Fibroblast of villous mesenchyme (primary cell): ENCODE measurements at places on chromosomes 7 and 10.

DNA sequence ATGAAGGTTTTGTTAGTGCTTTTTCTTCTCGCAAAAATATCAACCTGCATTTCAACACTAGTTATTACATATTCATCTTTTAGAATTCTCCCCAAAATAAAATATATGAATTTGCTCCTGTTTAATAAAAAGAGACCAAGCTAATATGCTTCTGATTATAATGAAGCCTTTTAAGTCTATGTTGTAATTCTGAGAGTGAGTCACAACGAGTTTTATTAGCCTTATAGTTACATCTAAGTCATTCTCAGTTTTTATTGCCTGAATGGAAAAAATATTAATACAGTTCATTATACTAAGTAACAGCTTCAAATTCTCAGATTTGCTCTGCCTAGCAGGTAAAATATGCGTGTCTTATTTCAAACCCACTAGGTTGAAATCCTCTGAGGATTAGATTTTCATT is 152.4 kb upstream of the CELF2 start:
- peak; percentile 68 for DNase-seq

DNA sequence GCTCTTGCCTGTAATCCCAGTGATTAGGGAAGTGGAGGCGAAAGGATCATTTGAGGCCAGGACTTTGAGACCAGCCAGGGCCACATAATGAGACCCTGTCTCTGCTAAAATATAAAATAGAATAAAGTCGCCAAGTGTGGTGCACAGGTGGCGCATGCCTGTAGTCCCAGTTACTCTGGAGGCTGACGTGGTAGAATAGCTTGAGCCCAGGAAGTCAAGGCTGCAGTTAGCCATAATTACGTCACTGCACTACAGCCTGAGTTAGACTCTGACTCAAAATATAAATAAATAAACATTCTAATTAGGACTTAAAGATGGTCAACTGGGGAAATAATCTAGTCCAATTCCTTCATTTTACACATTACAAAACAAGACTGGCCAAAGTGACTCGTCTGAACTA is 768 bp downstream of the CHCHD2 start:
- DNase-seq: peak; percentile 87

GRCh38 chr10:81109200-81109752 is 571.6 kb downstream of the SH2D4B start:
- no peak for DNase-seq

- no peak for DNase-seq
These were observed 363.6 kb downstream of the DNAJB6 start for GRCh38 chr7:157700231-157701005.

GRCh38 chr7:36949711-36950600 is 225.7 kb upstream of the AOAH start:
- DNase-seq: peak; percentile 3

- no peak for DNase-seq
These were observed 72.2 kb upstream of the RHEB start for GRCh38 chr7:151591866-151592265.

DNA sequence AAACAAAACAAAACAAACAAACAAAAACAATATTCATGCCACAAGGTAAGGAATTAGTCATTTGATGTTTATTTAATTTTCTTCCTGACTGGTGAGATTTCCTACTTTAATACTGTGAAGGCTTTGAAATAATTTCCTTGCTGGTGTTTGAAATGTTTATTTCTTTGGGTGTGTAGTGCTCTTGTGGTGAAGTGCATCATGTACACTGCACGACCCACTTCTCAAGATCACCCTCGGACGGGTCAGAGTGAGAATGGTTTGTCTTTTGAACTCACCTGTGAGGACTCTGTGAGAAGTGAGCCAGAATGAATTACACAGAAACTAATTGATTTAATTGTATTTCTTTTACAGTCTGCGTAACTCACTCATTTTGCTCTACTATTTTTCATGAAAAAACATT is 1211.5 kb downstream of the SORCS1 start:
- DNase-seq: no peak

- no peak for DNase-seq
These were observed 48.6 kb downstream of the CTTNBP2 start for GRCh38 chr7:117824592-117824991.

GRCh38 chr7:12712236-12712635 is 24.8 kb downstream of the ARL4A start:
- peak; percentile 63 for DNase-seq

DNA sequence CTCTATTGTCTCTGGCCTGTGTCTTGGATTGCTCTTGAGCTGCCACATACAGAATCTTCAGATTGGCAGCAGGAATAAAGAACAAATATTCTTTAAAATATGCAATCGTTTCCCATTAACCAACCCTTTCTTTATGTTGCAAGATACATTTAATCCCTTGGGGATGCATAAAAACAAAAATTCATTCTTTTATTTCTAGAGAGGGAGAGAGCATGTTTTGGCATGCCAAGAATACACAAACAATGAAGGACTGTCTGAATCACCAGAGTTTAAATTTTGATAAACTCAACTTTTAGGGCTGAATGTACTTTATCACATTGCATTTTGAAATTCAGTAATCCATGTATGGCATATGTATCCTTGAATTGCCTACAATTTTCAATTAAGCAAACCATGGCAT is 154.3 kb upstream of the SEMA3D start:
- no peak for DNase-seq

- DNase-seq: no peak
These were observed 36.5 kb downstream of the NPS start for GRCh38 chr10:127585519-127586023.

GRCh38 chr10:62583876-62584615 is 209.9 kb downstream of the ZNF365 start:
- peak; percentile 98 for DNase-seq

- DNase-seq: no peak
These were observed 139.4 kb downstream of the TNS3 start for GRCh38 chr7:47442605-47442865.

DNA sequence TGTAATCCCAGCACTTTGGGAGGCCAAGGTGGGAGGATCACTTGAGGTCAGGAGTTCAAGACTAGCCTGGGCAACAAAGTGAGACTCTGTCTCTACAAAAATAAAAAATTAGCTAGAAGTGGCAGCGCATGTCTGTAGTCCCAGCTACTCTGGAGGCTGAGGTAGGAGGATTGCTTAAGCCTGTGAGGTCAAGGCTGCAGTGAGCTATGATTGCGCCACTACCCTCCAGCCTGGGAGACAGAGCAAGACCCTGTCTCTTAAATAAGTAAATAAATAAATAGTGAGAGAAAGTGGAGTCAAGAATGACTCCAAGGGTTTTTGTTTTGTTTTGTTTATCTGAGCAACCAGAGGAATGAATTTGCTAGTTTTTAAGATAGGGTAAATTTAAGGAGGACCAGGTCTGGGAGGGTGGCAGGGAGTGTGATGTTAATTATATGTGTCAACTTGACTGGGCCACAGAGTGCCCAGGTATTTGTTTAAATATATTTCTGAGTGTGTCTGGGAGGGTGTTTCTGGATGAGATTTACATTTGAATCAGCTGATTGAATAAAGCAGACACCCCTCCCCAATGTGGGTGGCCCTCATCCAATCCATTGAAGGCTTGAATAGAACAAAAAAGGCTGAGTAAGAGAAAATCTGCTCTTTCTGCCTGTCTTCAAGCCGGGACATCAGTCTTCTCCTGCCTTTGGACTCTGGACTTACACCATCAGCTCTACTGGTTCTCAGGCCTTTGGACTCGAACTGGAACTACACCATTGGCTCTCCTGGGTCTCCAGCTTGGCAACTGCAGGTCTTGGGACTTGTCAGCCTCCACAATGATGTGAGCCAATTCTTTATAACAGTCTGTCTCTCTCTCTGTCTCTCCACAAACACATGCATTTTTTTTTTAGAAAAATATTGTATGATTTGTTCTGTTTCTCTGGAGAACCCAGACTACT is 23.5 kb downstream of the IMPDH1 start:
- DNase-seq: peak; percentile 20

- DNase-seq: no peak
These were observed 182.1 kb upstream of the GALNT17 start for GRCh38 chr7:70949862-70950261.

GRCh38 chr7:55212838-55213237 is 152.3 kb upstream of the LANCL2 start:
- no peak for DNase-seq

DNA sequence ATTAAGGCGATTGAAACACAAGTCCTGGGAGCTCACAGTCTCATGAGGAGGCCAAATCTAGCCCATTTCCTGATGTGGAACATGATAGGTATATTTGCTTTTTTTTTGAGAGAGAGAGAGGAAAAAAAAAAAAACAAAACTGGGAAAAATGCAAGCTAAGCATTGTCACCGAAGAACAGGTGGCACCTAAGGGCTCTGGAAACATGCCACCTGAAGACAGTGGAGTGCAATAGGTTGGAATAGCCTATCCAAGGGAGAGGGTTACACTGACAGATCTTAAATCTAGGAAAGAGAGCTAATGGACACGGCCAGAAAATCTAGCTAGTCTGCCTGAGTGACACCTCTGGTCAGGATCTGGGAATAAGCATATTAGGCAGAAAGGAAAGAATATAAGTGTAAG is 110.2 kb downstream of the SRI start:
- DNase-seq: no peak

GRCh38 chr7:64373017-64373416 is 59.3 kb downstream of the ZNF736 start:
- DNase-seq: no peak

DNA sequence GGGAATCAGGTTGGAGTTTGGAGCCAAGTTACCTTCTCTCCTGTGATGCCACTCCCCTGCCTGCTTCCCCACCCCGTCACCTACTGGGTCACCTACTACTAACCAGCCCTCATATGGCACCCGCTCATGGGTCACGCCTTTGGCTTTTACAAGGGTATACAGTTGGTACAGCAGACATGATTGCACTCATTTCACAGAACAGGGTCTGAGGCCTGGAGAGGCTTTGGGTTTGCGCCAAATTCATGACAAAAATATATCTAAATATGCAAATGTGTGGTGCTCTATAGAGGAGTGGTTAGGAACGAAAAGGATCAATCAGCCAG is 10.7 kb downstream of the CRYGN start:
- no peak for DNase-seq

DNA sequence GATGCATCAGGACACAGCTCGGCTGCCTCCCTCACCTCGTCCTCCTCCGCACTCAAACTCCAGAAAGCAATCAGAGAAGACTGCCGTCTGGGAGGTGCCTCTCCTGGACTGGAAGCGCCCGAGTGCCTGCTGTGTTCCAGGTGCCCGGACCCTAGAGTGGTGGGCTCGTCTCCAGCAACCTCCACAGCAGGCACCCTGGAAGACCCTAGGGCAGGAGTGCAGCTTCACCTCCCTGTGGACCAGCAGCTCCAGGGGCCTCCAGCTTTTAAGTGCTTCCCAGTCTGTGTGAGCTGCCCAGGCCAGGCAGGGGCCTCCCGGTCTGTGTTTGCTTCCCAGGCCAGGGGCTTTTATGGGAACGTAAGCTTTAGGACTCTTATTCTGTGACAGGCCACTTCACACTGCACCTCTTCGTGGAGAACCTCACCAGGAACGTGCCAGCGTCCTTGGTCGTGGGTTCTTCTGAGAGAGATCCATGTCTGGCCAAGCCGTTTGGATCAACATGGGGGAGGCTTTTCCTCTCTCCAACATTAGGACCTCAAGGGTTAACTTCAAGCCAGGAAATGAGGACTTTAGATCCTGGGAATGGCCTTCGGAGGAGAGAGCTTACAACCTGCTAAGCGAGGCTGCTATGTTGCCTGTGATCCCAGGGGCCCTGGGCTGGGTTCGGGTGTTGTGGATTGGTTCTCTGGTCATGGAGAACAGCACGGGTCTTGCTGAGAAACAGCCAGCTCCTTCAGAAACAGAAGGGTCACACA is 5.9 kb upstream of the PWWP2B start:
- no peak for DNase-seq

- DNase-seq: peak; percentile 86
These were observed 245.9 kb downstream of the KCNMA1 start for GRCh38 chr10:77391605-77392235.

GRCh38 chr10:101388676-101389276 is 34.8 kb downstream of the BTRC start:
- peak; percentile 62 for DNase-seq

DNA sequence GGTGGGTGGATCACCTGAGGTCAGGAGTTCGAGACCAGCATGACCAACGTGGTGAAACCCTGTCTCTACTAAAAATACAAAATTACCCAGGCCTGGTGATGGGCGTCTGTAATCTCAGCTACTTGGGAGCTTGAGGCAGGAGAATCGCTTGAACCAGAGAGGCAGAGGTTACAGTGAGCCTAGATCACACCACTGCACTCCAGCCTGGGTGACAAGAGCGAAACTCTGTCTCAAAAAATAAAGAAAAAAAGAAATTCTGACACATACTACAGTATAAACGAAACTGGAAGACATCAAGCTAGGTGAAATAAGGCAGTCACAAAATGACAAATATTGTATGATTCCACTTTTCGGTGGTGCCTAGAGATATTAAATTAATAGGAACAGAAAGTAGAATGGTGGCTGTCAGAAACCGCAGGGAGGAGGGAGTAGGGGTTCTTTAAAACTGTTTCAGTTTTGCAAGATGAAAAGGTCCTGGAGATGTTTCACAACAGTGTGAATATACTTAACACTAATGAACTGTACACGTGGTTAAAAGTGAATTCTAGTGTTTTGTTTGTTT is 23.2 kb downstream of the PILRA start:
- peak; percentile 56 for DNase-seq

GRCh38 chr7:5452470-5452899 is 28.9 kb upstream of the TNRC18 start:
- DNase-seq: no peak

DNA sequence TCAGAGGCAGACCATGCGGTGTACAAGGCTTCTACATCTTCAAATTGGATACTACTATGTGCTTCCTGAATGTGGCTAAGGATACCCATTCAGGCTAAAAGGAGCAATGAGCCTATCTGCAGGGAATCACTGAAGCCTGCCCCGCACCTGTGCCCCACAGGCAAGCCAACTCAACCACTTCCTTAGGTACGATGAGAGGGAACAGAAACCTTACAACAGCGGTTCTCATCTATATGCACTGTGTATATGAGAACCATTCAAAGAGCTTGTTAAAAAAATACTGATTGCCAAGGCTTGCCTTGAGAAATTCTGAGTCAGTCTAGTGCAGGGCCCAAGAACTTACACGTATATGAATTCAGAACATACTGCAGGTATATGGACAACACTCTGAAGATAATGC is 679.6 kb downstream of the PARD3 start:
- no peak for DNase-seq

- no peak for DNase-seq
These were observed 207.7 kb downstream of the TPK1 start for GRCh38 chr7:144628176-144628575.

GRCh38 chr7:24307326-24307725 is 23.3 kb downstream of the NPY start:
- DNase-seq: no peak

GRCh38 chr7:129933627-129934026 is 19.1 kb downstream of the UBE2H start:
- no peak for DNase-seq

GRCh38 chr10:111390813-111391563 is 314.2 kb downstream of the ADRA2A start:
- DNase-seq: no peak

GRCh38 chr10:78212786-78213175 is 179.1 kb downstream of the RPS24 start:
- no peak for DNase-seq

GRCh38 chr7:133461421-133461820 is 208.5 kb downstream of the EXOC4 start:
- no peak for DNase-seq

- no peak for DNase-seq
These were observed 104.6 kb upstream of the GDF10 start for GRCh38 chr10:47195274-47195885.
